ENCODE measurements at places on chromosomes 7 and 10.

DNA sequence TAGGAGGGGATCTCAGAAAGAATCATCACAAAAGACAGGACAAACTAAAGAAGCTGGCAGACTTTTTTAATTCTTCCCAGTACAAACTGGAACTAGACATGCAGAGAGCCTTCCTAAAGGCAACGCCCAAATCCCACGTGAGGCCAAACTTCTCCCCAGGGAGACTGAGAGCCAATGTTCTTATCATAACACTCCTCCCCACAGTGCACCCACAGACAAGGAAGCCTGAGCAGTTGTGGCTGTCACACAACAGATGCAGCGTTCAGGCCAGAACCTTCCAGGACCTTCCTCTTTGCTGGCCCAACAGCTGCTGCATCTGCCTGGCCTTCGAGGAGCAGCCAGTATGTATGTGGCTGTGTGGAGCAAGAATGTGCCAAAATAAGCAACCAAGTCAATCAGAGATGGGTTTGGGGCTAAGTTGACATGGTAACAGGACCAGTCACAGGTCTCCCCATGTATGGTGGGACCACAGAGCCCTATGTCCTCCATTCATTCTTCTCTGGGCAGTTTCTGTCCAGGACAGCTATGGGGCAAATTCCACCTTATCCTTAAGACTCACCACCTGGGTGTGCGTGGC, 34.9 kb downstream of the SRPK2 start:
- no peak for DNase-seq

- DNase-seq, result no peak
These were observed 853.9 kb downstream of the SORCS1 start for GRCh38 chr10:106310596-106310995.

- no peak for DNase-seq
These were observed 267.0 kb downstream of the FRMD4A start for GRCh38 chr10:14063531-14064285.

- DNase-seq, result no peak
These were observed 187.2 kb downstream of the POU6F2 start for GRCh38 chr7:39164887-39165286.

DNA sequence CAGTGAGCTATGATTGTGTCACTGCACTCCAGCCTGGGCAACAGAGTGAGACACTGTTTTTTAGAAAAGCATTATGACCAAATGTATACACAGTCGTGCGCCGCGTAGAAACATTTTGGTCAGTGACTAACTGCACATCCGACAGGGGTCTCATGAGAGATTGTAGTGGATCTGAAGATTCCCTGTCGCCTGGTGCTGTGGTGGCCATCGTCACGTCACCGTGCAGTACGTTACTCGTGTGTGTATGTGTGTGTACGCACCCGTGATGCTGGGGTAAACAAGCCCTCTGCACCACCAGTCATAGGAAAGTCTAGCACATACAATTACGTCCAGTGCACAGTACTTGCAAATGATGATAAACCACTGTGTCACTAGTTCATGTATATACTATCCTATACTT, 109.4 kb downstream of the ELFN1 start:
- no peak for DNase-seq

DNA sequence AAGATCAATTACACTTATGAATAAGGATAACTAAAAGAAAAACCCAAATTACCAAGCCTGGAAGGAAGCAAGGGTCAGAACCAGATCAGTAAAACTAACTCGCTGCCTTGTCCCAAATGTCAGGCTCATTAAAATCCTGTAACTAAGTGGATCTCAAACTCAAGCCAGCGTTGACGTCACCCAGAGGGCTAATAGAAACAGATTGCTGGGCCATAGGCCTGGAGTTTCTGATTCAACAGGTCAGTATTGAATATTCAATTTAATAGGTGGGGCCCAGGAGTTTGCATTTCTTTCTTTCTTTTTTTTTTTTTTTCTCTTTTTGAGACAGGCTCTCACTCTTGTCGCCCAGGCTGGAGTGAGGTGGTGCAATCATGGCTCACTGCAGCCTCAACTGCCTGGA, 397.0 kb downstream of the CALN1 start:
- no peak for DNase-seq

- DNase-seq, result no peak
These were observed 662.6 kb upstream of the MGMT start for GRCh38 chr10:128804411-128804810.

DNA sequence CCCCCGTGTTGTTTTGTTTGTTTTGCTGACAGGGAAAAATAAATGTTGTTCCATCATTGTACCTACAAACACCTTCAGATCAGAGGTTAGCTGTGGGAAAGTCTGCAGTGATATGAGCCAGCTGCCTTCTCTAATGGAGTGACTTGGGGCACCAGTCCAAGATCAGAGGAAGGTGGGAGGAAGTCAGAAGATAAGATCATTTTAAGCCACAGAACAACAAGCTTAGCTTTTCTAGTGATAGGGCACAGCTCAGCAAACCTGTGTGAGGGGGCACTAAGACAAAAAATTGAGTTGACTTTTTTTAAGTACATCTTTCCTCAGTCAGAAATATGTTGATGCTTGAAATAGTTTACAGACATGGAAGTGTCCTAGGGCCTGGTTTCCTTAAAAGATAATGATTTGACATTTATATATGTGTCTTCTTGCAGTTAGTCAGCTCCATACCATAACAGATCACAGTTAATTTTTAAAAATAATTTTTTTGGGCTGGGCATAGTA, 240.3 kb upstream of the KAT6B start:
- DNase-seq, result no peak

GRCh38 chr10:100653957-100654781, 91.2 kb upstream of the PAX2 start:
- peak; percentile 86 for DNase-seq
